ENCODE measurements at places on chromosomes 16 and 17. TPM values are rescaled to one million over a fixed set of nuclear protein-coding genes. Genes with fewer than 3 reads are reported as not detected.

The ESRP2 gene
- 4.1 TPM for total RNA-seq

The SCIMP gene
- not detected for total RNA-seq

The PHOSPHO1 gene
- total RNA-seq = not detected

The AMDHD2 gene
- 59.2 TPM for total RNA-seq

The TEDC2 gene
- total RNA-seq = 7.0 TPM

The CACNG5 gene
- total RNA-seq = not detected

The GNG13 gene
- not detected for total RNA-seq

The CPHXL2 gene
- not detected for total RNA-seq

The CD300LB gene
- total RNA-seq = not detected

The COL1A1 gene
- total RNA-seq = 12.6 TPM

The SLC38A8 gene
- not detected for total RNA-seq

The NOS2 gene
- 0.60 TPM for total RNA-seq

The KSR1 gene
- total RNA-seq = 26.3 TPM

The SLFN13 gene
- total RNA-seq = 5.8 TPM

The ZACN gene
- not detected for total RNA-seq

The ABCC3 gene
- 1.3 TPM for total RNA-seq

The C1QTNF8 gene
- not detected for total RNA-seq

The CCDC43 gene
- 40.2 TPM for total RNA-seq

Data from dermis blood vessel endothelial cell (primary cell).